ENCODE measurements at places on chromosomes 3 and 15.

GRCh38 chr15:41501191-41501917 lies 7.7 kb downstream of the ITPKA start:
- DNase-seq, result no peak

DNA sequence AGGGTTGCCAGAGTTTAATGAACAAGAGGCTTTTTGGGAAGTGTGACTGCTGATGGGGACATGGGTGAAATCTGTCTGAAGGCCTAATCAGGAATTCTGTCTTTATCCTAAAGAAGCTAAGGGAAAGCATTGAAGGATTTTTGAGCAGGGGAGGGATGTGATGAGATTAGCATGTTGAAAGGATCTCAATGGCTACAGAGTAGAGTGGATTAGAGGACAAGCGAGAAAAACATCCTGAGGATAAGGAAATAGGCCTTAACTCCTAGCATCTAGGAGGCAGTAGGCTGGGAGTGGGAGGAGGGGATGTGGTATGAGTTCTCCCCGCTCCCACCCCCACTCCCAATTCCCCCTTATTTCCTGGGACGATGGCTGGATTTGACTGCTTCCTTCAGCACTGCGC lies 35.1 kb upstream of the SNTN start:
- DNase-seq, result no peak

DNA sequence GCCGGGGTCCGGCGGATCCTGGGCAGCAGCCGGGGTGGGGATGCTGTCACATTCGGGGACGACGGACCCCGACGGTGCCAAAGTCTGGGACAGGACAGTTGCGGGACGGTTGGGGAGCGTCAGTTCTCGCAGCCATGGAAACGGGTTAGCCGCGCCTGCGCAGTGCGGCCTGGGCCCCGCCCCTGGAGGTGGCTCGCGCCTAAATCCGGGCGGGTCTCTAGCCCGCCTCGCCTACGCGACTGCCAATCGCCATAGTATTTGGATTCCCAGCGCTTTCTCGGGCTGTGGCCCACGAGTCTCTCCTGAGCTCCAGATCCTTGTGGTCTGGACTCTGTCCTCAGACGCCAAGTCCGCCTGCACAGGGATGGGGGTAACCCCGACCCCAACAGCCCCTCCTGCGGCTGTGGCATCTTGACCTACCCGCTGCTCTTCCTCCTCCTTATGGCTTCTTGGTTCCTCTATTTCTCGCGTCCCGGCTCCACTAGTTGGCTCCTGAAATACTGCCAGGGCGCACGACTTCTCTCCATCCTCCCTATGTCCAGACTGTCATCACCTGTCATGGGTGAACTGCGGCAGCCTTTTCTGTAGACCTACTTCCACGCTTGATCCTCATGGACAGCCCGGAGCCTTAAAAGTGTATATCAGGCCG lies at the start of gene ZMYND10:
TSS of gene ZMYND10 (minus strand) at position 147 of the 649 bp plus-strand sequence. CDS start 153 bp downstream, outside the sequence.
- DNase-seq, result no peak

- DNase-seq, result no peak
Measured at GRCh38 chr15:47339800-47340570, 377.3 kb upstream of the SEMA6D start.

DNA sequence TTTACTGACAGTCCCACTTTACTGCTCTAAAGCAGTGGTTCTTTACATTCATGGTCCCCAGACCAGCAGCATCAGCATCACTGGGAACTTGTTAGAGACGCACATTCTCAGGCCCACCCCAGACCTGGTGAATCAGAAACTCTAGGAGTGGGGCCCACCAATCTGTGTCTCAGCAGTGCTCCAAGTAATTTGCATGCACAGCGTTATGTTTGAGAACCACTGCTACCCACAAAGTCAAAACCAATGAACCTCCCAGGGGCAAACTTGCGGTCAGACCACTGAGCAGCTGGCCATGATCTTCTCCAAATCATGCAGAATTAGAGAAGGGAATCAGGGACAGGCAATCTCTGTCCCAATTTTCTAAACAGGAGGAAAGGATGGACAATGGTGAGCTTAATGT lies 58.5 kb downstream of the ST8SIA2 start:
- no peak for DNase-seq

GRCh38 chr3:128307781-128308469 lies 154.6 kb downstream of the EEFSEC start:
- DNase-seq, result no peak

- no peak for DNase-seq
Measured at GRCh38 chr3:167950212-167950611, 145.5 kb downstream of the GOLIM4 start.
